ENCODE measurements at places on chromosomes 12 and 14.

GRCh38 chr14:49971156-49972130 lies 78.6 kb downstream of the ARF6 start:
- no peak for DNase-seq

DNA sequence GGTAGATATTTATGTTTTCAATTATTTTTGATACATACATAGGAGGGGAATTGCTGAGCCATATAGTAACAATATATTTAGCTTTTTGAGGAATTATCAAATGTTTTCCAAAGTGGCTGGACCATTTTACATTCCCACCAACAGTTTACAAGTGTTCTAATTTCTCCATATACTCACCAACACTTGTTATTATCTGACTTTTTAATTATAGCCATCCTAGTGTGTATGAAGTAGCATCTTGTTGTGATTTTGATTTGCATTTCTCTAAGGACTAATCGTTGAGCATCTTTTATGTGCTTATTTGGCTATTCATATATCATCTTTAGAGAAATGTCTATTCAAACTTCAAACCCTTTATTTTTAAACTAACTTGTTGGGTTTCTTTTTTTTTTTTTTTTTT lies 17.2 kb upstream of the HECTD1 start:
- no peak for DNase-seq

GRCh38 chr14:57607086-57607485 lies 113.4 kb upstream of the CCDC198 start:
- no peak for DNase-seq

DNA sequence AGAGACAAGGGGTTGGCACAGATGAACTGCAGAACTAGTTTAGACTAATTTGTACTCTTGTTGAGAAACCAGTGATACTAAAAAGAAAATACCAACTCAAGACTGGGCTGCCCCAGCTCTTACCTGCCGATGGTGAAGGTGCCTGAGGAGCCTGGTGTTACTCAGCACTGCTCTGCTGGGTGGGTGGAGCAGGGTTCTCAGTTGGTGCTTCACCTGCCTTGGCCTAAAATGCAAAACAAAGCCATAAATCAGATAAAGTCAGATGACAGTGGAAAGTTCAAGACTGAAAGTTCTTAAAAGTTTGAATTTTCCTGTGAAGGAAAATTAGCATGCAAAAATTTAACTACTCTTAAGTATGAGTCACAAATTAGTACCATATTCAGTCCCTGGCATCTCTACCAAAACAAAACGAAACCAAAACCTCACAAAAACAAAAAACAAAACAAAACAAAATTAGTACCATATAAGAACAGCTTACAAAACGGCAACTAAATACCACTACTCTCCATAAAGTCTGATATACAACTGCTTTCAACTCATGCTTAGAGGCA lies 21.9 kb downstream of the YBX3 start:
- DNase-seq, result no peak

DNA sequence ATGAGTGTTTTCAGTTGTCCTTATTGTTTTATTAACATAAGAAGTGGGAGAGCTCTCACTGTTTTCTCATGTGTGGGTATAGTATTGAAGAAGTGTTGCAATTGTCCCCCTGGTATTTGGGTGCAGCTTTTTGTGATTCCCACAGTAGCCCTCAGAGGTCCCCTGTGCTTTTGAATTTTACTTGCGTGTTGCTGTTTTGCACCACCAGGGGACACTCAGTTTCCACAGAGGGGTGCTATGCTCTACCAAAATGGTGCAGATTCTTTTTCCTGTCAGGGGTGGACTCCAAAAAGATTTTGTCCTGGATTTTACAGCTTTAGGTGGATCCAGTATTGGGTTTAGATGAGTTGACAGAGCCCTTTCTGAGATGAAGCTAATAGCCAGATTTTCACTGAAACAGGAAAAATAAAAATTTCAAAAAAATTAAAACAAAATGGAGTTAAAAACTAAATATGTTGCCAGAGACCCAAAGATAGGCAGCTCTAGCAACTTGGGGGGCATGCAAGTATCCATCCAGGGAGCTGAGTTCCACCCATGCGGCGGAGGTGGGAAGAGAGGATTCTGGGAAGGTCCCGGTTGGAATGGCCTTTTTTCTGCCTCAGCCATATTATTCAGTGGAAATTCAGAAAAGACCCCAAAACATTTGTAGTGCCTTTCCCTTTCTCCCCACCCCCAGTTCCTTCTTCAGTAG lies 50.2 kb downstream of the TTLL5 start:
- DNase-seq, result peak; percentile 47

GRCh38 chr12:84375449-84376170 lies 537.0 kb downstream of the SLC6A15 start:
- no peak for DNase-seq

GRCh38 chr14:65016471-65016870 lies 29.8 kb downstream of the FNTB start:
- no peak for DNase-seq

- no peak for DNase-seq
Observed at GRCh38 chr14:55847766-55848165, 267.8 kb downstream of the KTN1 start.

- DNase-seq, result no peak
Observed at GRCh38 chr12:21599143-21599999, 5.3 kb downstream of the GYS2 start.

GRCh38 chr14:23556700-23557440 lies 799 bp downstream of the THTPA start:
- DNase-seq, result no peak

DNA sequence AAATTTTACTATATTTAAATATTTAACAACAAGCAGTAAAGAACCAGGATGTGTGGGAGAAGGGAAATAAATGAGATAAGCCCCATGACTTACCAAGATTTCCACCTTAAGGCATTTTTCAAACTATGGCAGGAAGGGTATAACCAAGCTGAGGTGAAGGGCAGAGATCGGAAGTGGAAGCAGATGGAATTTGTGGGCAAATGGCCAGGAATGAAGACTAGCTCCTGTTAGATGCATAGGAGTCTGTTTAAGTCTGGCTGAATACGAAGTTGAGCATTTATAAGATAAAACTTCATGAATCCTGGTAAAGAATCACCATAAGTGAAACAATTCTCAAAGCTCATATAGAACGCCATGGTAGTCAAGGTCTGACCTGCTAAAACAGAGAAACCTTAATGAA lies 163.5 kb downstream of the DIO2 start:
- no peak for DNase-seq

- peak; percentile 48 for DNase-seq
Observed at GRCh38 chr14:100522616-100523099, 64.6 kb downstream of the BEGAIN start.

- no peak for DNase-seq
Observed at GRCh38 chr14:34920339-34920738, 45.2 kb upstream of the BAZ1A start.

DNA sequence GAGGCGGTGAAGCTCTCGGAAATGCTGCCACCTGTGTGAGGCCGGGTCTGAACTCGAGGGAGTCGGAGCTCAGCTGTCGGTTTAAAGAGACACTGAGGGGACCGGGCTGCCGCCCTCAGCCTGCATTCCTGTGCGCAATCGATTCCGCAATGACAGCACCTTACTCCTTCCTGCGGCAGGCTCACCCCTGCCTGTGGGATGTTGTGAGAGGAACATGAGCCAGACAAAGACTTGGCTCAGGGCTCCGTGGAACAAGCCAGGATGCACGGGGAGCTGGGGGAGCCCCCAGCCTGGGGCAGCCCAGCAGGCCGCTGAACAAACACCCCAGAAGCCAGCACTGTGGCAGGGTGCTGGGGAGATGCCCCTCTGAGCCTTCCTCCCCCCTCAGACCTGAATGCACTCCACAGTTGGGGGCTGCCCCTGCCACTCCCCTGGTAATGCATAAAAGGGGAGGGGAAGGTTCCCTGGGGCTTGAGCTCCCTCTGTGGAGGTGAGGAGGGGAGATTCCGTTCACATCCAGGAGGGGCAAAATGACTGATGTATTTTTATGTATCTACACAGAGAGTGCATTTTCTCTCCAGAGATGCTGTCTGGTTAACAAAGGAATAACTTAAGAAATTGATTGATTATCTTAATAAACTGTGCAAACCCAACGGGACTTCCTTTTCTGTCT lies 20.6 kb downstream of the RFLNA start:
- DNase-seq, result no peak

DNA sequence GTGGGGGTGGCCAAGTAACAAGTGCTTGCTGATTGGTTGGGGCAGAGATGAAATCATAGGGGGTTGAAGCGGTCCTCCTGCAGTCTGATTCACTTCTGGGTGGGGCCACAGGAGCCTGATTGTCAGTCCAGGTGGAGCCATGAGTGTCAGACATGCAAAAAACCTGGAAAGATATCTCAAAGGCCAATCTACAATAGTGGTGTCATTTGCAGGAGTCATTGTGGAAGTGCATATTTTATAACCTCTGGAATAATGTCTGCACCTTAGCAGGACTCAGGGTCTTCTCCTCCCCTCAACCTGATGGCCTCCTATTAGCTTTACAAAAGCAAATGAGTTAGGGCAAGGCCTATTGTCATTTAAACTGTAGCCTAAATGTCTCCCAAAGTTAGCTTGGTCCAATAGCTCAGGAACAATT lies 241.4 kb downstream of the NUAK1 start:
- no peak for DNase-seq

GRCh38 chr12:71472441-71472911 lies 32.9 kb downstream of the LGR5 start:
- DNase-seq, result no peak

DNA sequence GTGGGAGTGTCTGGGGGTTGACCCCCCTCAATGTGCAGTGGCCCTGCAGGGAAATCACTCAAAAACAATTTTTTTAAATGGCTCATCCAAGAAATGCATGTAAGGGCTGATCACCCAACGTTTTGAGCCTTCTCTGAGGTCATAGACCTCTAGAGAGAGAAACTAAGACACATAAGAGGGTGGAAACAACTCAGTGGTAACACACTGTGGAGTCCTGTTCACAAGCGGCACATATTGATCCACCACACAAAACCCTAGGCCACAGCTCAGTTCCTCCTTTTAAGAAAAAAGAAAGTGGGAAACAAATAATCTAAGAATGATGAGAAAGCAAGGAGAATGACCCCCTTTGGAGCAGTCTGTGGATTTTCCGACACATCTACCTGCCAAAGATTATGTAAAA lies 83.0 kb upstream of the METAP2 start:
- DNase-seq, result no peak

- DNase-seq, result no peak
Observed at GRCh38 chr14:66442953-66443571, 43.1 kb upstream of the CCDC196 start.

DNA sequence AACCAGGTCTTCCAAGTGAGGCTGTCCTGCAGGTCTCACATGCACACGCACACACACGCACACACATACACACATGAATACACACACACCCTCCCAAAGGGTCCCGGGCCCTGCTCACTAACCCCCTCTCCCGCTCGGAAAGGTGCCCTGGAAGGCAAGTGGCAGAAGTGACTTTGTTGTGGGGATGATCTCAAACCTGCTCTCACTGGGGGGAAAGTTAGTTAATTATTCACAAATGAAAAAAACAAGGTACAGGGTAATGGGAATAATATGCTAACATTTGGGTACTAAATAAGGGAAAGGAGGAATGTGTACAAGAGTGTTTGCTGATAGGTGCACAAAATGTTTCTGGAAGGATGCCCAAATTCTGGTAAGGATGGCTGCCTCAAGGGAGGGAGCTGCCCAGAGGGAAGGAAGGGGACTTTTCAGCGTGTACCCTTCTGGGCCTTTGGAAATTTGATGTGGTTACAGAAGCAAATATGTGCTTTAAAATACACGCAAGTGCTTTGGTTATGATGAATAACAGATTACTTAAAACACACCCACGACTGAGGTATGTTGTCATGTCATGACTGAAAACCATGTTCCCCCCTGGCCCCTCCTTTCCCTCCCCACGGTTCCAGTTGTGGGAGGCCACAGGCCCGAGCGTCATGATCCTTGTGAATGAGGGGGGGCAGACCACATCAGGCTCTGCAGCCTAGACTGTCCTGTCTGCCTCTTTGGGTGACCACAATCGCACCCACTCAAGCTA lies 43.3 kb upstream of the PLEKHG6 start:
- no peak for DNase-seq

DNA sequence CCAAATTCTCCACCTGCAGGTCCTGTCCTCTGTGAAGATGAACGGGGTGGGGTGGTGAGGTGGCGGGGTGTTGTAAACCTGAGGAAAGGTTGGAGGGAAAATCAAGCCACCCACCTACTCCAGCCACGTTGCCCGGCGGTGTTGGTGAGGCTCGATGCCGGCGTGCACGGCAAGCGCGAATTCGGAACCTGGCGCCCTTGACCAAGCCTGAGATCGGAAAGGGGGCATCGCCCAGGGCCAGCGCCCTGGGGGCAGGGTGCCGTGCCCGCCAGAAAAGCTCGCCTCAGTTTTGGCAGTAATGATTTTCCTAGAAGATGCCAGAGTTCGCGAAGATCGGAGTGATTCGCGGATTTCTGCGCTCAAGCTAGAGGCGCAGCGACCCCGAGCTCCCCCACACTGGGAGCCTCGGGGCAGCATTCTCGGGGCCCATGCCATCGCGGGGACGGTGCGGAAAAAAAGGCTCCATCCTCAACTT lies 817 bp downstream of the STXBP6 start:
- DNase-seq, result no peak

GRCh38 chr14:39069923-39070322 lies 33.1 kb downstream of the SEC23A start:
- DNase-seq, result no peak

- DNase-seq, result no peak
Observed at GRCh38 chr12:11133816-11134215, 628 bp downstream of the TAS2R30 start.

GRCh38 chr12:124582108-124582424 lies 14.7 kb upstream of the NCOR2 start:
- no peak for DNase-seq

DNA sequence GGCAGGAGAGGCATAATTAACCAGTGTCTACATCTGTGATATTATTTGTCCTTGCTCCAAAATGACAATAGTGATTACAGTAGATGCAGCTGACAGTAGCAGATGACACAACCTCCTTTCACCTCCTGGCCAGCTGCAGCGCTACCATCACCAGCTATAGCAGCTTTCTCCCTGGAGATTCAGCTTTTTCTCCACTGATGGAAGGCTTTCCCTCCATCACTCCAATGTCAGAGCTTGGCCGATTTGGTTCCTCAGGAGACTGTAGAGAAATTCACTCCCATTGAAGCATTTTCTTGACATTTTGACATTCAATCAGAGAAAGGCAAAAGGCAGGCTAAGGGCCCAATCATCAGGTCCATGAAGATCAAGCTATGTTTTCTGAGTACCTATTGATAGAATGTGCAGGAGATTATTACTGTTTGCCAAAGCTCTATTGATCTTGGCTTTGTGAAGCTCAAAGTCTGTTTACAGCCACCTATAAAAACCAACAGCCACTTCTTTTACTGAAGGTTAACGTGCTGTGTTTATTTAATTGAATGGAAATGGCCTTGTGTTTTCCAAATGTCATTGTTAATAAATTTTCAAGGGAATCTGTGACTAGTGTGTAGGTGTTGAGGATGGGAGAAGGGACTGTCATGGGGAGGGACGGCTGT lies 785.1 kb downstream of the DIO2 start:
- DNase-seq, result no peak

- DNase-seq, result no peak
Observed at GRCh38 chr12:76247026-76247646, 101.1 kb downstream of the BBS10 start.
